CD4-positive, CD25-positive, alpha-beta regulatory T cell (primary cell): ENCODE measurements at places on chromosomes 1 and 21. TPM values are rescaled to one million over a fixed set of nuclear protein-coding genes. Genes with fewer than 3 reads are reported as not detected.

Gene ZNF496
- 6.0 TPM for total RNA-seq

Gene ANKRD45
- not detected for total RNA-seq

- DNase-seq = no peak
Measured at GRCh38 chr1:21840981-21841380, 28.9 kb downstream of the LDLRAD2 start.

- DNase-seq = no peak
Measured at GRCh38 chr1:17553975-17554700, 14.6 kb downstream of the ARHGEF10L start.

DNA sequence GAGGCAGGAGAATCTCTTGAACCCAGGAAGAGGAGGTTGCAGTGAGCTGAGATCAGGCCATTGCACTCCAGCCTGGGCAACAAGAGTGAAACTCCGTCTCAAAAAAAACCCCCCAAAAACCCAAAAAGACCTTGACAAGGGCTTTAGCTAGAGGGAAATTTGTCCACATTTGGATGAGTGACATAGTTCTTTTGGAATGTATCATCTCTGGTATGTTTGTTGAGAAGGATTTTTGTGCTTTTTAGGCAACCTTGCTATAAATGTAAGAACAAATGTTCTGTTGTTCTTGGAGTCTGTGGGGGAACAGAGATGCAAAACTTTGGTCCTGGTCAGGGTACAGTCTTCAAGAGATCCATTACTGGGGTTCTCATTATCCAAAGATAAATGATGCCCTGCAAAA is 28.9 kb downstream of the INAVA start:
- no peak for DNase-seq

Gene CCDC181
- not detected for total RNA-seq
